ENCODE measurements at places on chromosomes 12 and 14.
A peak's percentile ranks its signal among the peaks of the same experiment; 100 is the strongest.

- DNase-seq, result peak; percentile 50
Observed at GRCh38 chr12:66409195-66409871, 107.0 kb downstream of the HELB start.

GRCh38 chr14:95535226-95536021 is 574 bp downstream of the GLRX5 start:
- no peak for DNase-seq

- peak; percentile 33 for DNase-seq
Observed at GRCh38 chr14:20632448-20632830, 9.1 kb downstream of the OR6S1 start.

DNA sequence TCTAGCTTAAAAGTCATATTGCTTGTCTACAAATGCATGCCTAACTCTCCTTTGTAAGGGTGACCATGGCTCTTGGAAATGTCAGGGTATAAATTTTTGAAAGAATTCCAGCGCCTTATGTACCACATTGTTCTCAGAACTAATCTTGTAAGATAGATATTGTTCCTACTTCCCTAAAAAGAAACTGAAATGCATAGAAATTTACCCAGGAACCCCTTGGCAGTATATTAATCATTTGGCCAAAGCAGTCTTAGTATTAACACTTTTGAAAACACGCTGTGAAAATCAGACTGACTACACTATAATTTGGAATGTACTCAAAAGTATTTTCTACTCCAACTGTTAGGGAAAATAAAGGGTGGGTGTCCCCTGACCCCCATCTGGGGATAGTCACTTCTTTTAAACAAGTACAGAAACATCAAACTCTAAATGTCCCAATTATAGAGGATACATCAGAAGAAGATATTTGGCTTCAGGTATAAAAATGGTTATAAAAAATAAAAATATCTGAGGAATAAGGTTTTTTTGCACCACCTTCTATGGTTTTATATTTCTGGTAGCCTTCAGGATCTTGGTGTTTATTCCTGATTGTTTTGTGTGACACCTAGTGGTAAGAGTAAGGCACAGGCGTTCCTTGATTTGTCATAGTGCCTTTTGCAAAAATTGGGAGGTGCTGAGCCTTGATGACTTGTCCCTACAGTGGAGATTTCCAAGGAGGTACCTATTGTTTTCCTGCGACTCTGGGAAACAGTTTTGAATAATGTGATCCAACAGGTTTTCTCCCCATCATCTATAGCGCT is 2.2 kb upstream of the NFKBIA start:
- DNase-seq, result no peak

DNA sequence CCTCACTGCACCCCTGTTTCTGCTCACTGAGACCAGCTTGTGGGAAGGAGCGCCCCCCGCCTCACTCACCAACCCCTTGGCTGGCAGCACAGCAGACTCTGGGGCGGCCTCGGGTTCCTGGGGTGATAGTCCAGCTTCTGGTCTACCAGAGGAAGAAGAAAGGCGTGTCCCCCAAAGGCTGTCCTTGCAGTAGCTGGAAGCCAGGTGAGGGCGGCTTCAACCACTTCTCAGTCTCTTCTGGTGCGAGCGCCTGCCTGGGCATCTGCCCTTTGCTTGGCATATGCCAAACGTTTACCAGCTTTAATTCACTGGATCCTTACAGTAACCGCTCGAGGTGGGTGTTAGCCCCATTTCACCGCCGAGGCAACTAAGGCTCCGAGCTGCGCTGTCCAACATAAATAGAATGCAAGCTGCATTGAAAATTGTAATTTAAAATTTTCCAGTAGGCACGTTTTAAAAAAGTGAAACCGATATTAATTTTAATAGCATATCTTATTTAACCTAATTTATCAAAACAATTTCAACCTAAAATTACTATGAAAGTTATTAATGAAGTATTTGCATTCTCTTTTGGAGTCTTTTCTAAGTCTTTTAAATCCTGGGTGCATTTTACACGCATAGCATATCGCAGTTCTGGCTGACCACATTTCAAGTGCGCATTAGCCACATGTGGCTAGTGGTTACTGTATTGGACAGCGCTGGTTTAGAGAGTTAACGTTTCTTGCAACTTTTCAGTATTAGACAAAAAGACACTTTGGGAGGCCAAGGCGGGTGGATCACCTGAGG is 872 bp downstream of the FAM177A1 start:
- no peak for DNase-seq

- no peak for DNase-seq
Observed at GRCh38 chr12:13060581-13060980, 16.4 kb downstream of the FAM234B start.

- peak; percentile 23 for DNase-seq
Observed at GRCh38 chr12:107917912-107918800, 143.7 kb downstream of the ASCL4 start.

DNA sequence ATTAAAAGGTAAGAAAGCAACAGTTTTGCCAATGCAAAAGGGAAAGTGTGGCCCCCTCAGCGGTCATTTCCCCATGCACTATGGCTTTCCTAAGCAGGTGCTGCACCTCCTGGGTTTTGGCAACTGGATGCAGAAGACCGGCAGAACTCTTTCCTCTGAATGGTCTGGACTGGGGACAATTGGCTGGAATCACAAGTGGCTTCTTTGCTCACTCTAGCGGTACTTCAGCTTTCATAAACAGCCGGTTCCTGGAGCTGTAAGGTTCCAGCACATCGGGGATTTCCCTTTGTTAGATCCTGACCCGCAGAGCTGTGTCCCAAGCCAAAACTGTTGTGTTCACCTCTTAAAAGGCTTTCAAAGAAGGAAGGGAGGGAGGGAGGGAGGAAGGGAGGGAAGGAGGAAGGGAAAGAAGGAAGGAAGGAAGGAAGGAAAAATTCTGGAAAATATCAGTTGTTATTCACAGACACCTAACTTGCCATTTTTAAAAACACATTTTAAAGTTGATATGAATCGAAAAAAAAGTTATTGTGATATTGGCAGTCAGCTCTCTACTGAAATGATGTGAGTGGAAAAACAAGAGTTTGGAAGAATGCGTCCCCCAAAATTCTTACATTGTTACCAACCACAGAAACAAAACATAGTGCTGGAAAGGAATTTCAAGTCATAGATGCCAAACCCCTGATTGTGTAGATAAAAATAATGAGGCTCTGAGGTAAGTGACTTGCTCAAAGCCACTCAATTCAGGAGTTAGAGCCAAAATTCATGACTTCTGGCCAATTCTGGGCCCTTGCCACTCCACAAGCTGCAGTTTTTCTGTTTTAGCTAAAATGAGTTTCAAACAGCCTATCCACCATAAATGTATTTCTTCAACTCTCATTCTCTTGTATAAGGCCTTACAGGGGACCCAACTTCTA is 220.6 kb upstream of the HMGA2 start:
- DNase-seq, result no peak

GRCh38 chr14:51692646-51693045 is 40.9 kb downstream of the FRMD6 start:
- no peak for DNase-seq

GRCh38 chr12:124675881-124676713 is 108.7 kb upstream of the NCOR2 start:
- DNase-seq, result no peak

DNA sequence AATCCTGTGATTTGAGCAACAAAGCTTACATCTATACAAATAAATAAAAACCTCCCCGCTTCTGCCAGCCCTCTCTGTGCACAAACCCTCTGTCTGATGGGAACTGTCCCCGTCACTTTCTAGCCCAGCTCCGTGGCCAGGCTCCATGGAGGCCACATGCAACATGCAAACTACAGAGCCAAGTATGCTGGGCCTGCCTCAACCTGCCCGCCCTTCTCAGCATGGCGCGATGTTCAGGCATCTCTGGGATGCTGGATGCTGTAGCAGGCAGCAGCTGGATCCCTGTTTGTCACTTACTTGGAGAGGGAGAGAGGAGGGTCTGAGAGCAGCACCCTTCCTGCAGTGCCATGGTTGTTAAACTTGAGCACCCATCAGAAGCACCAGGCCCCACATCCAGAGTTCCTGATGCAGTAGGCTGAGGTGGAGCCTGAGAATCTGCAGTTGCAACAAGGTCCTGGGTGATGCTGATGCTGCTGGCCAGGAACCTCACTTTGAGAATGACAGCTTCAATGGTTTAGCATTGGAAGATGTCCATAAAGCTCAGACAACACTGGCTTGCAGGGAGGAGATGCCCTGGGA is 32.4 kb downstream of the CLMN start:
- DNase-seq, result no peak

DNA sequence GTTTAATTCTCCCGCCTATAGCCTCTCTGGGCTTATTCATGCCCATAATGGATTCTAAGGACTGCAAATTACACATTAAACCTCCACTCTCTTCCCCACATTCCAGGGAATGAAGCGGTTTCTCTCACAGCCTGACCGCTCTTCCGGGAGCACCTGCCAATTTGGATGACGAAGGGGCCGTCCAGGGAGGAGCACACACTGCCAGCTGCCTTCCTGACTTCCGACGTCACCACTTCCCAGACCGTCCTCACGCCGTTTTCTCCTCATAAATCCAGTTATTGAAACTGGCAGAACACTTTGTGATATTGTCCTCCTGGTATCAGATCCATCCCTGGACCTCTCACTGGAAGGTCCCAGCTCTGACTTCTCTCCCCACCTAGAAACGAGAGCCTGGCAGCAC is 87.6 kb downstream of the GCH1 start:
- DNase-seq, result no peak

DNA sequence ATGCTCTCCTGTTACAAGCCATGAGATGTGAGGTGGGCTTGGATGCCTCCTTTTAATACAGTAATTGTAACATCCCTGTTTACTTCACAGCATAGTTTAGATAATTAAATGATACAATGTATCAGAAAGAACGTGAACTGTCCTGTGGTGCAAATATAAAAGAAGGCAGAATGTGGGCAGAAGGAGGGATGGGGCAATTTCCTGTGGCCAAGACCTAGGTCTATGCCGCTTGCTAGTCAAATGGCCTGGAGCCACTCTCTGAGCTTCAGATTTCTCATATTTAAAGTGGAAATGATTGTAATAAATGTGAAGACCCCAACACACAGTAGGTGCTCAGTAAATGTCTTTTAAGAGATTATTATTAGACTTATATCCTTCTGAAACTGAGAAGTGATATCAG is 24.0 kb upstream of the EVL start:
- DNase-seq, result no peak
